ENCODE measurements at places on chromosomes 6 and 20.

DNA sequence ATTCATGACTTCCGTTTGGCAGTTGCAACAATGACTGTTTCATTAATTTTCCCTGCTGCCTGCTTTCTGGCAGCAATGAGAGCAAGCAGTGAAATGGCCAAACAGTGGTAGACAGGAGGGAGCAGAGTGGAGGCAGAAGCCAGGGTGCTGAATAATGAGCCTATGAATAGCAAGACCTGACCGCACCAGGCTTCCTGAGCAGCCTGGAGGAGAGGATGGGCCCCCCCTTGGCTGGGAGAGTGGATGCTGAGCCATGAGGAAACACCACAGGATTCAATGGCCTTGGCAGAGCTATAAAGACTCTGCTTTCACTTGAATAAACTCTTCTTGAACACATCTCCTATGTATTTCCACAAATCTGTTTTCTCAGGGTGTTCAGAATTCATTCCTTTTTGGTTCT is 68.1 kb upstream of the SNRPB2 start:
- DNase-seq: peak; percentile 2

- peak; percentile 52 for DNase-seq
These were observed 123.9 kb downstream of the MAFB start for GRCh38 chr20:40565001-40565681.

DNA sequence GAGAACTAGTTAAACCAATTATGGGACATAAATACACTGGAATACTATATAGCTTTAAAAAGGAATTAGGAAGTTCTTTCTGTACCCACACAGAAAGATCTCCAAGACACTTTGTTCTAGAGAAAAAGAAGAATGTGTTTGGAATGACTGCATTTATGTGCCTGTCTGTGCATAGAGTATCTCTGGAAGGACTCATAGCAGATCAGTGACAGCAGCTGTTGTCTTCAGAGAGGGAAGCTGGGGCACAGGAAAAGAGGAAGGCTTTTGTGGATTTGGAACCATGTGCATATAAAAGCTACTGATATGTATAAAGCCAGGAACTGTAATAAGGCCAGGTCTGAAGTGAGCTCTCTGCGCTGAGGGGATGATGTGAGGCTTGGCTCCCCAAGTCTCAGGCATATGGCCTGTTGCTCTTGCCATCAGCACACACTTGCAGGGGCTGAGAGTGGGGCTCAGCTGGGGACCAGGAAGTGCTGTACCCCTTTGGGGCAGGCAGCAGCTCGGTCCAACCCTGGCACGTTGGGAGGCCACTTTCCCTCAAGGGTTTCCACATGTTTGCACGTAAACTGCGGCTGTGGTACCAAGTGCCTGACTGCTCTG is 31.8 kb upstream of the CCDC167 start:
- no peak for DNase-seq

GRCh38 chr6:32665661-32666060 is 796 bp downstream of the HLA-DQB1 start:
- DNase-seq: no peak

- DNase-seq: no peak
These were observed 25.3 kb upstream of the FABP7 start for GRCh38 chr6:122754191-122754731.

DNA sequence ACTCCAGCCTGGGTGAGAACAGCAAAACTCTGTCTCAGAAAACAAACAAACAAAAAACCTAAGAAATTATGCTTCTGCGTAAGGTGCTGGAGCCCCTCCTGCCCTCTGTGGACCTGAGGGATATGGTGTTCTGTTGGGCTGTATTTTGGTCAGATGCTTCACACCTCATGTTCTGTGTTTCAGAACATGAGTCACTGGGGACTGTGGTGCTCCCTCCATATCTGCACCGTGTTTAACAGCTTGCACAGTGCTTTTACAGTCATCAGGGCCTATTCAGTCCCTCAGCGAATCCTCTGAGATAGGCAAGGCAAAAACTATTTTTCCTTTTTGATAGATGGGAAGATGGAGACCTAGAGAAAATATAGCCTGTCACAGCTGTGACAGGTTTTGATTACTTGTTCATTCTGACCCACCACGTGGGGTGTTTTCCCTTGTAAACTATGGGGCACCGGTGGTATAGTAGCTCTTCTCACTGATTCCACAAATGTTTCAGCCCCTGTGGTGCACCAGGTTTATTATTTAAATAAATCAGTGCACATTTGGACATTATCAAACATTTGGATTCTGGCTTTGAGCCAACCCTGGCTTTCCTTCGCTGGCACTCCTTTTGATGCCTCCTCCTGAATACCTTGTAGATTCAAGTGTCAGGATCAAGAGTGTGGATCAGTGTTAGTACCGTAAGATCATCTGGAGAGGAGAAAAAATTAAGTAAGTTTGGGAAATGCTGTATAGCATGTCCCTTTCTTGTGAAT is 9.6 kb downstream of the TTPAL start:
- no peak for DNase-seq

- no peak for DNase-seq
These were observed 118.4 kb upstream of the NXT1 start for GRCh38 chr20:23232219-23232581.

- peak; percentile 3 for DNase-seq
These were observed 669.0 kb upstream of the EYS start for GRCh38 chr6:66376001-66376400.

- DNase-seq: no peak
These were observed 15.9 kb downstream of the ADRM1 start for GRCh38 chr20:62318400-62319345.

DNA sequence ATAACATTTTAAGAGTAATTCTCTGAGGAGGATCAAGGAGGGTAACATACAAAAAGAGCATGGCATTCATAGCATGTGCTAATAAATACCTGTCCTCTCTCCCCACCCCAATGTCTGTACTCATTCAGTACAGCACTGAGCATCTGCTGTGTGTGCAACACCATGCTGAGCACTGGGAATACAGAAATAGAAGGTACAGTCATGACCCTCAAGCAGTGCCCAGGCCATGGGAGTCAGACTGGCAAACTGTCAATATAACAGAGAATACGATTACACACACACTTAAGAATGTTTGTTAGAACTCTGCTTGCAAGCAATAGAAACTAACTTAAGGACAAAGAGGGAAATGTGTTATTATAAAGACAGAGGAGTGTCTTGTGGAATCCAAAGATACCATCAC is 24.7 kb upstream of the ZFAND3 start:
- peak; percentile 80 for DNase-seq

- no peak for DNase-seq
These were observed 196.9 kb downstream of the FOXA2 start for GRCh38 chr20:22387452-22387851.
